Panc1 (cell line): ENCODE measurements at places on chromosomes 6 and 20.

- DNase-seq = no peak
These were observed 266.9 kb downstream of the CD109 start for GRCh38 chr6:73962884-73963283.

DNA sequence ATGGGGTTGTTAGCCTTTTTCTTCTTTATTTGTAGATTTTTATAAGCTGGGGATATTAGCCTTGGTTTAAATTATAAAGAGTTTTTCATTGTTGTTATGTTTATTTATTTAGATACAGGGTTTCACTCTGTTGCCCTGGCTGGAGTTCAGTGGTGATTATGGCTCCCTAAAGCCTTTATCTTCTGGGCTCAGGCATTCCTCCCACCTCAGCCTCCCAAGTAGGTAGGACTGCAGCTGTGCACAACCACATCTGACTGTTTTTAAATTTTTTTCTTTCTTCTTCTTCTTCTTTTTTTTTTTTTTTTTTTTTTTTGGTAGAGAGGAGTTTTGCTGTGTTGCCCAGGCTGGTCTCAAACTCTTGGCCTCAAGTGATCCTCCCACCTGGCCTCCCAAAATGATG is 80.9 kb downstream of the UBE3D start:
- no peak for DNase-seq

DNA sequence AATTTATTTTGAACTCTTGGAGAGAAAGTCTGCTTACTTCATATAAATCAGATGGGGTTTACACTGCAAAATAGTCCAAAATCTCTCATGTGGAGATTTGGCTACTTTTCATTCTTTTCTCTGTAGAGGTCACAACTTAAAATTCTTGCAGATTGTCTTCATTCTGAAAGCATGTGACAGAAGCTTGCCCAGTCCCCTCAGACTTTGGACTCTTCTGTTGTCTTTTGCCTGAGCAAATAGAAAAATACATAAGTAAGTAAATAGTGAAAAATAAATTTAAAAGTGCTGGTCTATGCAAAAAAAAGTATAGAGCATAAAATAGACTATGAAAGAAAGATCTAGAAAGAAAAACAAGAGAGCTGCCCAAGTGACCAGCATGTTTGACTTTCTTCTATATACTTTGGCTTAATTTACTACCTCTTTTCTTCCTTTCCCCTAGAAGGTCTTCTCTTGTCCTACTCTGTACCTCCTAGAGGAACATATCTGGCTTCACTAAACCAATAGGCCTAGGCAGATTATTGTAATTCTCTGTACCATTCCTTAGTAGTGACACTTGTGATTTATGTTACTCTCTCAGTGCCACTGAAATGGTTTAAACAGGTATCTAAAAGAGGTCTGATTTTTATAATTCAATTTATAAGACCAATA is 260.9 kb downstream of the TENT5A start:
- DNase-seq = no peak

GRCh38 chr6:103027271-103027931 is 1633.9 kb downstream of the GRIK2 start:
- no peak for DNase-seq

- no peak for DNase-seq
These were observed 359.2 kb downstream of the PREX1 start for GRCh38 chr20:48468571-48468970.

- no peak for DNase-seq
These were observed 562.7 kb downstream of the RFPL4B start for GRCh38 chr6:112909781-112910180.

GRCh38 chr6:22325481-22325880 is 28.6 kb upstream of the PRL start:
- DNase-seq = no peak

- DNase-seq = no peak
These were observed 21.3 kb upstream of the HFE start for GRCh38 chr6:26065952-26066380.

DNA sequence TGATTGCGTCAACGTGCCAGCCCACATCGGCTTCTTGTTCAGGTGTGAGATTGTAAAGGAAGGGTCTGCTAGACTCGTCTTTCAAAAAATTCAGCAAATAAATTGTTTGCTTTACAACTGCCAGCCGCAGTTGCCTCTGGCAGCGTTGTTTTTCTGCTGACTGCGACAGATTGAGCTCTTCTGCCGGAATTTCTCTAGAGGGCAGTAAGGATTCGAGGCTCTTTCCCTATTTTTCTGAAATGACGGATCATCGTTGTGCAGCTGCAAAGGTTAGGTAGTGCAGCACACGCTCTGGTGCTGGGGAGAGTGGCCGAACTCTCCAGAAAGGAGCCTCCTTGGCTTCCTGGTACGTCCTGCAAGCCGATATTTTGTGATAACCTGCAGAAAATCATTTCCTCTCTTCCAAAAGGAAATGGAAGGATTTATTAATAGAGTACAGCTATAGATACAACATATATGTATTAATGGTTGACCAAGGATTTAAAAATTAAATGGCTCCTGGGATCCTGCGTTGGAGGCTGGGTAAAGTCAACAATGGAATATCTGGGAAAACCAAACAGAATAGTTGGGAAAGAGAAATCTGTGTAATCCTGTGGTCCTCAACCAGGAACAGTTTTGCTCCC is 121.9 kb upstream of the ZFP64 start:
- DNase-seq = peak; percentile 20

GRCh38 chr6:41721414-41721813 is 14.0 kb downstream of the TFEB start:
- no peak for DNase-seq

GRCh38 chr6:7978736-7979135 is 68.1 kb upstream of the TXNDC5 start:
- no peak for DNase-seq

GRCh38 chr6:50264995-50265571 is 215.4 kb upstream of the DEFB112 start:
- no peak for DNase-seq

- DNase-seq = no peak
These were observed 615.3 kb downstream of the TFAP2A start for GRCh38 chr6:9799582-9799981.

DNA sequence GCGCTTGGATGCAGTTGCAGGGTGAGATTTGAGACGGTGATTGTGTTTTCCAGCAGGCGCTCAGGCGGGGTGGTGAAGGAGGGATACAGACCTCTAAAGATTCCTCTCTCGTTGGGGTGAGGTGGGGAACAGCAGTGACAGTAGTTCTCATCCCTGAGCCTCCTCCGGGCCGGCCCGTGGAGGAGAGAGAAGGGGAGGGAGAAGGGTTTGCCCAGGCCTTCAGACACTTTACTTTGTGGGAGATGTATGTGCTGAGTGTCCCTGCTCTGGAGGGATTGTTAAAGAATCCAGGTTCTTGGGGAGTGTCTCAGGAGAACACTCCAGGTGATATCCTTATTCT is 41.0 kb downstream of the PSMB9 start:
- DNase-seq = no peak

DNA sequence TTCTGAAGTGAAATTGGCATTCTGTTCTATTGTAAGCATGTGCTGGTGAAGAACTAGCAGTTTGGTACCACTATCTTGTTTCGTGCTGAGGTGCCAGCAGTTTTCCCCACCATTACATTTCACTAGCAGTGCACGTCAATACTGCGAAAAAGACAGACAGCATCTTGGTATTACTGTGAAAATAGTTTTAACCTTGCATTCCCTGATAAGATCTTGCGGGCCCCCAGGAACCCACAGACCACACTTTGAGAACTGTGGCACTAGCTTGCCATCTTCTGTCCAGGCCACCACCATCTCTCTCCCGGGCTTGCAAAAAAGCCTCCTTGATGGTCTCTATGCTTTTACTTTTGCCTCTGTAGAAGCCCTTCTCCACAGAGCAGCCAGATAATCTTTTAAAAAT is 185.7 kb downstream of the BACH2 start:
- DNase-seq = no peak

DNA sequence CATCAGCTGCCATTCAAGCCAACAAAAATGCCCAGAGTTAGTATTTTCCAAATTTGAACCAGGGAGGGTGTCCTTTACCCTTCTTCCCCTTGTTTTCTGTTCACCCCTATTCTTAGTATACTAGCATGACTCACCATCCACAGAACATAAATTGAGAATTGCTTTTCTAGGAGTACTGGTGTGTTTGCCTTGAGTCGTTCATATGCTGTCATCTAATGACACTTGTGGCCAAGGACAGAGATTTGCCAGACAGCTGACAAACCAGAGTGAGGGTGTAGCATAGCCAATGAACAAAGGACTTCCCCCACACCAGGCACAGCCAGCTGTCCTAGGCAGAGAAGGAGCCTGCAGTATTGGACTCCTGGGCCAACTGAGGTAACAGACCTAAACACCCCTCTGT is 62.2 kb downstream of the FILIP1 start:
- no peak for DNase-seq

- no peak for DNase-seq
These were observed 23.6 kb downstream of the DDX43 start for GRCh38 chr6:73418081-73418741.

DNA sequence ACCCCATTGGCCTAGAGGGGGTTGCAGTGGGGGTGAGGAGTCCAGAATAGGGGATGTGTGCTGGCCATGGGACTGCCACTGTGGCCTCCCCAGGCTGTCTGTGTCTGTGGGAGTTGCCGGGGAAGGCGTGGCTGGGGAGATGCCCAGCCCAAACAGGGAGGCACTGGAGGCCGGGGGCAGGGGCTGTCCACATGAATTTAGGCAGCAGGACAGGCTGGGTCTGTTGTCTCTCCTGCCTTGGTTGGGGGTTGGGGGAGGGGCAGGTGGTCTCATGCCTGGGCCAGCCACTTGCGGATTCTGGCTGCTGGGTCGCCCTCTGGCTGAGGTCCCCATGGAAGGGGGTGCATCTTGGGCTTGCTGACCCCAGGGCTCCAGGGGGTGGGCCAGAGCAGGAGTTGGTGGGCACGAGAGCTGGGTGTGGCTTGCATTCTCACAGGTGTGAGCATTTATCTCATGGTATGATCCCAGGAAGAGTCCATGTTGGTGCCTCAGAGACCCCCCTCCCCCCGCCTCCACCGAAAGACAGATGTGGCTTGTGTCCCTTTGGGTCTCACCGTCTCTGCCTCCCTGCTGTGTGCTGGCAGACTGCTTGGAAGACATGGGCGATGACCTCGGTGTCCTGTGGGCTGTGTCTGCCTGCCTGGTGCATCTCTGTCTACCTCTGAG is 4.0 kb downstream of the SOX18 start:
- no peak for DNase-seq

DNA sequence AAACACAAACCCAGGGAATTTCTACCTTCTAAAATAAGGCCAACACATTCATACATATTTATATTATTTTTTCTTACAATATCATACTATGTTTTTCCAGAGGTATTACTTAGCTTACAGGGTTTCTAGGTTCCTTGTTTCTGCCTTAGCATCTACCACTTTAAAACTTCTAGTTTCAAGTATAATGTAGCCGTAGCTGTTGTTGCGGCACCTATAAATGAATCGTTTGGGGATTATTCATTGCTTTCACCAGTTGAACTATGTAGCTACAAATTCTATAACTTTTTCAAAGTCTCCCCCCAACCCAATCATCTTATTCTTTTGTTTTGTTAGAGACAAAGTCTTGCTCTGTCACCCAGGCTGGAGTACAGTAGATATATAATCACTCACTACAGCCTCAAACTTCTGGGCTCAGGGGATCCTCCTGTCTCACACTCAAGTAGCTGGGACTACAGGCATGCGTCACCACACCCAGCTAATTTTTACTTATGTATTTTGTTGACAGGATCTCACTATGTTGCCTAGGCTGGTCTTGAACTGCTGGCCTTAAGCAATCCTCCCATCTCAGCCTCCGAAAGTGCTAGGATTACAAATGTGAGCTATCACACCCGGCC is 43.9 kb downstream of the TNFAIP3 start:
- no peak for DNase-seq

GRCh38 chr6:51112731-51113130 is 294.1 kb downstream of the TFAP2B start:
- no peak for DNase-seq

DNA sequence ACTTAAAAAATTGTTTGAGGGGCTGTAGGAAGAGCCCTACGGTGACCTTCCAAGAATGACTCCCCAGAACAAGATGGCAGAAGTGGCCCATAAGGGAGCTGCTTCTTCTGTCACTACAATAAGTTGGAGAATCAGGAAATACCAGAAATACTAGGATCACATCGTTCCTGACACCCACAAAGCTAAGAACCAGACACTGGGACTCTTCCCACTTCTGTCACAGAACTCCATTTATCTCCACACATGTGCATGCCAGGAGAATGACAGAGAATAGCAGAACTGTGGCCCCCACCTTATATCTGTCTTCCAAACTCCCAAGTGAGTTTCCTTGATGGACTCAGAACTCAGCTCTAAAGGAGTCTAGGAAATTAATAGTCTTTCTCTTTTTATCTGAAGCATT is 54.6 kb upstream of the UBR2 start:
- DNase-seq = no peak

DNA sequence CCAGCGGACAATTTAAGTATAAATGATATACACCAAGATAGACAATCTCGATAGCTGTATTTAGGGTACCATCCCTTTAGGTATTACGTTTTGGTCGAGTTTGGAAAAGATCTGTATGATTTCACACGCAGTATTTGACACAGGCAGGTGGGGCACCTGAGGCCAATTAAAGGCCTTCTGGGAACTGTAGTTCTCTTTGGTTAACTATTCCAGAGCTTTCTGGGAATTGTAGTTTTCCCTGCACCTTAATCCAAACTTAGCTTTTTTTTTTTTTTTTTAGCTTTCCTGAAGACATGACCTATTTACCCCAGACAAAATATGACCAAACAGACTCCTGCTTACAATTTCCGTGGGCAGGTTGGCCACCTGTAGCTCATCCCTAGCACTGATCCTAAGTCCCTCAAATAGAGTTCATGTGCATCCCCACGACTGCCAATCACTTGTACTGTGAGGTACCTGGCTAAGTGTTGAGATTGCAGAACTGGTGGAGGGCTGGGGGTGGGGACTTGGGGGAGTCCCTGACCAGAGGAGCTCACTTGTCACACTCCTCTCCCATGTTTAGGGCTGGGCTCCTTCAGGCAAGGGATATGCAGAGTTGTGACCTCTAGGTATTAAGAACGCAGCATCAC is 999 bp upstream of the EHMT2 start:
- DNase-seq = no peak

- no peak for DNase-seq
These were observed 2.2 kb upstream of the BTN3A2 start for GRCh38 chr6:26362836-26363220.

DNA sequence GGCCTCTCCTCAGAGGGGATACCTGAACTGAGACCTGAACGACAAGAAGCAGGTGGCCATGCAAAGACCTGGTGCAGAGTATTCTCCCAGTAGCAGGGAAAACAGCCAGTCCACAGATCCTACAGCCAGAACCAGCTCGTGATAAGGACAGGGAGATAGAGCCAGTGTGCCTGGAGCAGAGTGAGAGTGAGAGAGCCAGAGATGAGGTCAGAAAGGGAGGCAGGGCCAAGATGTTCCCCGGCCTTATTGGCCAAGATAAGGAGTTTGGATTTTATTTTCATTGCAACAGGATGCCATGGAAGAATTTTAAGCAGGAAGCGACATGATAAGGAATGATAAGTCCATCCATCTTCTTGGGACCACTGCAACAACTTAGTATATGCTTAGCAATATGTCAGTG is 111.8 kb downstream of the UBE3D start:
- DNase-seq = no peak

GRCh38 chr6:104281370-104281769 is 578.3 kb downstream of the HACE1 start:
- DNase-seq = no peak

- DNase-seq = no peak
These were observed 139.9 kb downstream of the GRM4 start for GRCh38 chr6:34005901-34006531.
